ENCODE measurements at places on chromosomes 6 and 20.
A peak's percentile ranks its signal among the peaks of the same experiment; 100 is the strongest.

DNA sequence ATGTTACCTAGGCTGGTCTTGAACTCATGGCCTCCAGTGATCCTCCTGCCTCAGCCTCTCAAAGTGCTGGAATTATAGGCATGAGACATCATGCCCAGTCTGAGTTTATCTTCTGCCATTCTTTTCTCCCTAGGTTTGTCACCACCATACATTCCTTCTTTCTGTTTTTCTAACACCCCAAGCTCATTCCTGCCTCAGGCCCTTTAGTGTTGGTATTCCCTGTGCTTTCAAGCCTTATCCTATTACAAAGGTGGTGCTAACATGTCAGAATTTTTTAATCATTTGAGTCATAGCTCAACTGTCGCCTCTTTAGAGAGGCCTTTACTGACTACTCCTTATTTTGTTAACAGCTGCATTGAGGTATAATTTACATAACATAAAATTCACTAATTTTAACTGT, 221.1 kb upstream of the PRSS16 start:
- H3K27me3 ChIP-seq = no peaks in the 10 kb centered on the region
- H3K27ac ChIP-seq = no peak overlapping the region
- H3K4me3 ChIP-seq = no peak overlapping the region
- no peaks in the 10 kb centered on the region for H3K36me3 ChIP-seq

DNA sequence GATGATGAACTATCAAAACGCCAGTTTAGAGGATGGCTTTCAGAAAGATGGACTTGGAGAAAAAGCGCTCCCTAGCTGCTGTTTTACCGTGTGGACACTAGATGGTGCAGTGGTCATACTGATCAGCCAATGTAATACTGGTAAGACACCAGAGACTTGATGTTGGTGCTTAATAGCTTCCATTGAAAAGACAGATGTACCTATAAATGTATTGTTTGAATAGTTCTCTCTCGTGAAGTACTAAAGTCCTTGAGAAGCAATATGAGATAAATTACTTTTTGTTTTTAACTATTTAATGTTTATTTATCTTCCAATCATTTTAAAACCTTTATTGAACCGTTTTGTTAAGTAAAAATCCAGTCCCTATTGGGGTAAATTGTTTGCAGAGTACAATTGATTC, 63.9 kb upstream of the FUCA2 start:
- peaks cover 4% of the 10 kb centered on the region for H3K36me3 ChIP-seq
- peak; percentile 80 for DNase-seq
- H3K27me3 ChIP-seq = no peaks in the 10 kb centered on the region
- peaks cover 14% of the 10 kb centered on the region for H3K4me1 ChIP-seq
- no peak overlapping the region for H3K4me3 ChIP-seq
- H3K27ac ChIP-seq = no peak overlapping the region

DNA sequence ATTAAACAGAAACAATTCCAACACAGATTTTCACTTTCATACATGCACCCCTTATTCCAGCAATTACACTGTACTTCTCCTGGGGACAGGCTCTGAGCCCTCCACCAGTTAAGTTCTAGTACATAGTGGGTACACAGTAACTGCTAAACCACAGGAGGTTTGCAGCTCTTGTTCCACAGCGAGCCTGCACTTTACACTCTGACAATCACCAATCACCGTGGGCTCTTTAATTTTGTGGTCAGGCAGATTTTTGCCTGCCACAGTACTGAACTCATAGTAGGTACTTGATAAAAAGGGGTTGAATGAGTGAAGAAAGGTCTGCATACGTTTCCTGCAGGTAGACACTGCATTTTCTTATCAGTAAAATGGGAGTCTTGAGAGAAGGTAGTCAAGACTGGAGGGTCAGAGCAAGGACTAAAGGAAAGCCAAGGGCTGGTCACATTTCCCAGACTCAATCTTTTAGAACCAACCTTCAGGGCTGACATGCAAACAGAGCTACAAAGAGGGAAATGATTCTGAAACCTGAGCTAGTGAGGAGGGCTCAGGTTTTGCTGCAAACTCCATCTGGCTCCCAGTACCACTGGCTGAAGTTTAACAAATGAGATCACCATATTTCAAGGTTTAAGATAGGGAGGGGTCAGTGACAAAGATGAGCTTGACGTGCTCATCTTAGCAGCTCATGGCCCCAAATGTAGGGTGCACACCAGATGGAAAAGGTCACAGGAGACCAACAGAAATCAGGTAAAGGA, 404.6 kb downstream of the BTBD9 start:
- no peaks in the 10 kb centered on the region for H3K27me3 ChIP-seq
- H3K36me3 ChIP-seq = peaks cover 6% of the 10 kb centered on the region
- no peak overlapping the region for H3K4me3 ChIP-seq
- no peak overlapping the region for H3K27ac ChIP-seq
- no peaks in the 10 kb centered on the region for H3K4me1 ChIP-seq

GRCh38 chr20:53623454-53624211, 30.0 kb upstream of the ZNF217 start:
- peaks cover 18% of the 10 kb centered on the region for H3K4me1 ChIP-seq
- peak overlapping the region; percentile 57 for H3K4me3 ChIP-seq
- H3K36me3 ChIP-seq = no peaks in the 10 kb centered on the region
- no peaks in the 10 kb centered on the region for H3K27me3 ChIP-seq
- H3K27ac ChIP-seq = peak overlapping the region; percentile 98
- peak; percentile 80 for DNase-seq

DNA sequence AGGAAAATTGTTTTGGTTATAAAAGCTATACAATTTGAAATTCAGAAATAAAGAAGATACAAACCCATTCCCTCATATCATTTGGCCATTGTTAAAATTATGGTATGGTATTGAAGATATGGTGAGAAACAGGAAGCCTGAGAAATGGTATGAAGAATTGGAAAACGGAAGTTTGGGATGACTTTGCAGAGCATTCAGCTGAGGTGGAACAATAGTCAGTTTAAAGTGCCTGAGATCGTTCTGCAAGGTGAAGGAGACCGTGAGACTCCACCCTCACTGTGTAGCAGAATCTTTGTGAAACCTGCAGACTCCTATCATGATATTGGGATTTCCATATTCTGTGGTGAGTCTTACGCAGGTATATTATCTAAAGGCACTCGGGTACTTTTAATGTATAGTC, 97.3 kb downstream of the ADGRB3 start:
- H3K27ac ChIP-seq = no peak overlapping the region
- no peak for DNase-seq
- H3K4me1 ChIP-seq = no peaks in the 10 kb centered on the region
- H3K36me3 ChIP-seq = no peaks in the 10 kb centered on the region
- H3K27me3 ChIP-seq = peaks cover 66% of the 10 kb centered on the region

DNA sequence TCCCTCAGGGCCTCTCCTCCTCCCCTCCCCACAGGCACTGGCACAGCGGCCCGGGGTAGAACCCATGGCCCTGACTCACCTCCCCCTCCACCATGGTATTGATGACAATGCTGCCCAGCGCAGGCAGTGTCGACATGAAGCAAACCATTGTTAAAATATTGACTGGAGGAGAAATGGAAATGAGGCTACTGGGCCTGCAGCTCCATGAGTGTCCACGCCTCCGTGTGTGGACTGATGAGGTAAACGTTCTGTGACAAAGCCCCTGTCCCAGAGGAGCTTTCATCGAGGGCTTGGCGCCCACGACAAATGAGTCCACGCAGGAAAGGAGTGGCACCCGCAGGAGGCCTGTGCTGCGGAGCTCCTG, 402.7 kb downstream of the TAF4 start:
- H3K27ac ChIP-seq = no peak overlapping the region
- no peak overlapping the region for H3K4me3 ChIP-seq
- no peaks in the 10 kb centered on the region for H3K27me3 ChIP-seq
- peaks cover 5% of the 10 kb centered on the region for H3K36me3 ChIP-seq
- no peaks in the 10 kb centered on the region for H3K4me1 ChIP-seq

DNA sequence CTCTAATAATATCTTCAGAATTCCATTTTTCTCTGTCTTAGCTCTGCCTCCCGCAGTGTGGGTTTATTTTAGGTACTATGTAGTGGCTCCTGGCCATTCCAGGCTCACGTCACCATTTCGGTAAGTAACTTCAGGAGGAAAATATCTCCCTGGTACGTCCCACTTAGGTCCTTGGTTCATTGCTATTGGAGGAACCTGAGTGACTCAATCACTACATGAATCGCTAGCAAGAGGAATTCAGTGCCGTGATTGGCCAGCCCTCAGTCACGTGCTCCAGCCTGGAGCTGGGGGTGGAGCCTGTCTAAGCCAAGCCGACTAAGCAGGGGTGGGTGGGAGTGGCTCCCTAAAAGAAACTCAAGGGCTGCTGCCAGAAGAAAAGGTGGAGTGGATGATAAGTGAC, 67.3 kb upstream of the E2F3 start:
- H3K36me3 ChIP-seq = no peaks in the 10 kb centered on the region
- H3K27me3 ChIP-seq = no peaks in the 10 kb centered on the region
- no peak overlapping the region for H3K4me3 ChIP-seq

All from MCF 10A (cell line).